Endothelial cell (in vitro differentiated cells): ENCODE measurements at places on chromosomes 3 and 15. TPM values are rescaled to one million over a fixed set of nuclear protein-coding genes. Genes with fewer than 3 reads are reported as not detected.

DNA sequence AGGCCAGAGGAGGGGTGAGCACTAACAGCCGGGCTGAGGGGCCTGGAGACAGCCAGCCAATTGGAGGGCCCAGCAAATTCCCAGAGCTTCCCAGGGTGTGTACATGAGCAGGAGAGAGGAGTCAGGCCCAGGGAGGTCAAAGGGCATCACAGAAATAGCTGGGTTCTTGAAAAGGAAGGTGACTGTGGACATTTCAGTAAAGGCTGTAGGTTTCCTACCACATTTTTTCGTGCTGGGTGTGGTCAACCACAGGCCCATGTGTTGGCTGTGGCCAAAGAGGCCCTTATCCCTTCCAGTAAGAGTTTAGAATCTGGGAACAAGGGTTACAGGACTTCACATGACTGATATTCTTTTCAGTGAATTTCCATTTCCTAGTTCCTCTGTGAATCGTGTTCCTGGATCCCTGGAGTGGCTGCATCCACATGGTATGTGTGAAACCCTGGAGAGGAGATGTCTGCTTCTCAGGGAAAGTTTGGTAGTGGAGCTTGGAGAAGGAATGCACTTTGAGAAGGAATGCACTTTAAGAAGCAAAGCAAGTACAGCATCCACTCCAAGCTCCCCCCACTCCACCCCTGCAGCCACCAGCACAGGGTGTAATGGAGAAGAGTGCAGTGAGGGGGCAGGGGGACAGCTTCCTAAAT is 73.2 kb upstream of the HEG1 start:
- DNase-seq: no peak

NME9 gene
- not detected for total RNA-seq

PDZRN3 gene
- 1.3 TPM for total RNA-seq

BSN gene
- 2.4 TPM for total RNA-seq

- no peak for DNase-seq
These were observed 4.8 kb downstream of the SECISBP2L start for GRCh38 chr15:49041426-49041825.

PIF1 gene
- 4.8 TPM for total RNA-seq

FRMD4B gene
- total RNA-seq: 102 TPM

PAK6 gene
- 0.31 TPM for total RNA-seq

DNA sequence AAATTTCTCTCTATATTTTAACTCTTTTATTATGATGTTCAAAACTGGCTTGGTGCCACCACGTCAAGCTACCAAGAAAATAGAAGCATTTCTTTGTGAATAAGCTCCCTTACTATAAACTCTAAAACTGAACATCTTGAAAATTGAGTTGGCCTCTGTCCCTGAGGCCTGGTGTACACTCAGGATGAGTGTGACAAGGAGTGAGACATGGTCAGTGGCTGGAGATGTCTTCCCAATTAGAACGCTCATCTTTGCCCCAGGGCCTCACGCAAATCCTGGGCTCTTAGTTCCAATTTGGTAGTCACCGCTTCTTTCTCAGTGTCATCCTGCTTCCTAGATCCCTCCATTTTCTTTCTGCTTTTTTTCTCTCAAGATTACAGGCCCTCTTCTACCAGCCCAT is 26.2 kb downstream of the SLC2A2 start:
- DNase-seq: no peak
